ENCODE measurements at places on chromosomes 3 and 15.

DNA sequence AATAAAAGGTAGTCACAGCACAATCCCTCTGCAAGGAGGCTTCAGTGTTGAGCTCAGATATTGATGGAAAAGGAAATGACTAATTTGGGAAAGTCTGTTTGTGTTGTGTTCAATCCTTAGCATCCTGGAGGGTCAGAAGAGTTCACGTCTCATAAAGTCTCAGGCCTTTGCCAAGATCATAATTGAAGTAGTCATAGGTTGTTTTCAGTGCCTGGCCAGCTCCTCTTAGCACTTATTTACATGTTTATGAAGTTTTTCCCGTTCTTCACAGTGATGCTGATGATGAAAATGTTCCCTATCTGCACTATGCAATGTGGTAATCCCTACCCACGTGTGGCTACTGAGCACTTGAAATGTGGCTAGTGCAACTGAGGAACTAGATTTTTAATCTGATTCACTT lies 61.6 kb upstream of the TGFBR2 start:
- no peak for DNase-seq

DNA sequence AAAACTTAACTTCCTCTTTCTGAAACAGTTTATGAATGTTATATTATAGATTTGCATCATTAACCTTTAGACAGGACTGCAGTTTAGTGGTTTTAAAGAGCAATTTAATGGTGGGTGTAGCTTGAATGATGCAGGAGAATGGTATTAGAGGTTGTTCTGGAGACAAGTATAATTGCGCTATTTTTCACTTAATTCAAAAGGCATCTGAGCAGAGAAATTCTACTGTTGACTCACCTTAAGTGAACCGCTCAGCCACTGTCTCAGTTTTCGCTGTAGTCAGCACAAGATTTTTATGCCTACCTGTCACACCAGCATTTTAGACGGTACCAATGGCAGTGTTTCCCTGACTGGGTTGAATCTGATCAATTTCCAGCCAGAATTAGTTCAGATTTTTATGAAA lies 348.8 kb upstream of the DCBLD2 start:
- DNase-seq, result no peak

DNA sequence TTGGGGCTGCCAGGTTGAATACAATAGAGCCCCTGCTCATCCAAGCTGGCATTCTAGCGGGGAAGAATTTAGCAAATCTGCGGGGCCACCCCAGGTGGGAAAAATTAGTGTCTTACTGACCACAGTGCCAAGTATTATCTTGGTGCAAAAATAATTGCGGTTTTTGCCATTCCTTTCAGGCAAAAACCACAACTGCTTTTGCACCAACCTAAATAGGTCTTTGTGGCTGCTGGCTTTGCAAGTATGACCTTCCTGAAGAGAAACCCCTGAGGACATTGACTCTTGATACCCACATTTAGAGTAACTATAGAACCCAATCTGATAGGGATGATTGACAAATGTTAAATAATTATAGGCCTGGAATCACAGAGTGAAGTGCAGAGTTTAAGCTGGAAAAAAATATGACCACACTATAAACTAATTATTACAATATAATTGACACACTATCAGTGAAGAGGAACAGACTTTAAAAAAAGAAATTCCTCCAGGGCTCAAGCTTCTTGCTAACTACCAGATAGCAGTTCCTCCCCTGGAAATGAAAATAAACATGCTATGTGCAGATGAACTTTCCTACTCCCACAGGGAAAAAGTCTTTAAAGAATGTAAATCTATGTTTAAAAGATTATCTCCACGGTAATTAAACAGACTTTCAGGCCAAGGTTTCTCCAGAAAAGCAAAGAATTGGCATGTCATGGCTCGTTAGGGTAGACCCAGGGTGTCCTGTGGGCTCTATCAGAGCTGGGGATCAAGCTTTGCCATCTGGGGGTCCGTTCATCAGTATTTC lies 34.4 kb downstream of the CA12 start:
- DNase-seq, result no peak

DNA sequence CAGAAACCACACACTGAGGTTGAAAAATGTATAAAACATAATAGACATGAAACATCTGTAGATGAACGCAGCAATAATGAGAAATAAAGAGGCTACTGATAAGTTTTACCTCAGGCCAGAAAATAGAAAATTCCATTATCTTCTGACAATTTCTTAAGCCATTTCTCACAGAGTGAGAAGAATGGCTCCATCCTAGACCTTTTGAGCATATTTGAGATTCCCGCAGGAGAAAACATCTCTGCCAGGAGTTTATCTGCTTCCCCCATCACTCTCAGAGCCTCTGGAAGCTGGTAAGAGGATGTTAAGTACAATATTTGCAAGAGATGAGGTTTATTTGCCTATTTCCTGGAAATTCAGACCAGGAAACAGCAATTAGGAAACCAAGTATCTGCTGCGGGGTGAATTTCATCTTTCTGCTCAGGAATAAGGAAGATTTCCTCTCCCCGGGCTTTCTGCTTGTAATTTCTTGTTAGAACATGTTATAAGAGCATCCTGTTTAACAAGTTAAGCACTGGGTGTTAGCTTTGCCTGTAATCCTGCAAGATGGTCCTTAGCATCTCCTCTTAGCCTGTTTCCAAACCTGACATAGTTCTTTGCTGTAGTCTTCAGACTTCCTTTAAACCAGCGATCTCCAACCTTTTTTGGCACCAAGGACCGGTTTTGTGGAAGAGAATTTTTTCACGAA lies 54.8 kb downstream of the ATP13A4 start:
- DNase-seq, result no peak

DNA sequence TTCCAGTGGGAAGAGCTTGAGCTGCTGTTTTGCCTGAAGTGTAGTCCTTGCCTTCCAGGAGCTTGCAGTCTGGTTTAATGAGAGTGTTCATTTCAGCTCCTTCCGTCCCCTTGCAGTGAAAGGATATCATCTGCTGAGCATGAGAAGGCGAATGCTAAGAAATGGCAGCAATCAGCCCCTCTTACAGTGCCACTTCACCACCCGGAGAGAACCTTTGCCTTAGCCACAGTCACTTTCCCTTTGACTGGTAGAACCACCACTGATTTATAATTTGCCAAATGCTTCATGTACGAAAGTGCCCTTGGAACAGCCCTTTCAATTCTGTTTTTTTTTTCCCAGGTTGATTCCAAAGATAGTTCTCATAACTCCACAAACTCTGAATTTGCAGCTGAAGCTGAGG lies 11.5 kb downstream of the TATDN2 start:
- DNase-seq, result no peak

Data from right cardiac atrium (tissue), 5 donors.